NCI-H526 treated with DMSO at 0.1 percent for 48 hours (cell line): ENCODE measurements at places on chromosomes 13 and 19.

- no peak for DNase-seq
Measured at GRCh38 chr19:51615991-51616390, 14.2 kb downstream of the SIGLEC5 start.

GRCh38 chr13:104256701-104257100 lies 1190.5 kb upstream of the SLC10A2 start:
- no peak for DNase-seq

GRCh38 chr13:112718318-112718717 lies 28.5 kb downstream of the ATP11A start:
- no peak for DNase-seq

- no peak for DNase-seq
Measured at GRCh38 chr19:4566402-4567051, 7.0 kb upstream of the SEMA6B start.

DNA sequence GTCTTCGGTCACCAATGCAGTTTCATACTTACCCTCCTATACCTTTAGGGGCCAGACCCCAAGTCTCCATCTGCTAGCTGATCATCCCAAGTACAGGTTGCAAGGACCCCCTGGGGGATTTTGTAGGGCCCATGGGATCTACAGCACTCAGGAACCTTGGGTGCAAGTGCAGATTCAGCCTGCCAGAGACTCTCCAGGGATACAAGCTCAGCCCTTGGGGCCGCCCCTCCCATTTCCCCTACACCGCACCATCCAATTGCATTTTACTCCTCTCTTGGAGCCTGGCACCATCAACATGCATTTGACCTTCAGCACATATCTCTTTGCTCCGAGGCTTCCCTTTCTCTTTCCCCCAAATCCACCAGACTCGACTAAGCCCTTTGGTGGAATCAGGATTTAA lies 154.7 kb upstream of the ZNF536 start:
- no peak for DNase-seq

DNA sequence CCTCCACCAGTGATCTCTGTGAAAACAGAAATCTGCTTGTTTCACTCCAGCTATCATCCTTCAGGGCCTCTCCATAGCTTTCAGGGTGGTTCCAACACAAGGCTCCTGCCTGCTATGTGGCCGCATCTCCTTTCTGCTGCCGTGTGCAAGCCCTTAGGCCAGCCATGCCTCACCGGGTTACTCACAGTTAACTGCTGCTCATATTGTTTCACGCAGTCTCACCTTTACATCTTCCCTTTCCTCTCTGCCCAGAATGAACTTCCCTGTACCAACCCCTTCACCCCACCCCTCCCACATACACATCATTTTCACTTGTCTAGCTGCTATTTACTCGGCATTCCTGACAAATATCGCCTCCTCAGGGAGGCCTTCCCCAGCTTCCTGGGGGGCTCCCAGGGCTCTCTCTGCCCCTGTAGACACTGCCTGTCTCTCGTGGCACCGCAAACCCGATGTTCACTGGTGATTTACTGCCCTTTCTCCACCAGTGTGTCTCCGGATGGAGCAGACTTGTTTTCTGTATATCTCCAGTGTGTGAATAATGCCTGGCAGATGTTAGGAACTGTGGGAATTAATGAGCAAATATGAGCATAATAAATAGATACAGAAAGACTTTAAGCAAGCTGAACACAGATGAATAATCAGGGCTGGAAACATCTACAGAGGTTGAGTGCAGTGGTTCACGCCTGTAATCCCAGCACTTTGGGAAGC lies 39.3 kb upstream of the GPR183 start:
- no peak for DNase-seq

DNA sequence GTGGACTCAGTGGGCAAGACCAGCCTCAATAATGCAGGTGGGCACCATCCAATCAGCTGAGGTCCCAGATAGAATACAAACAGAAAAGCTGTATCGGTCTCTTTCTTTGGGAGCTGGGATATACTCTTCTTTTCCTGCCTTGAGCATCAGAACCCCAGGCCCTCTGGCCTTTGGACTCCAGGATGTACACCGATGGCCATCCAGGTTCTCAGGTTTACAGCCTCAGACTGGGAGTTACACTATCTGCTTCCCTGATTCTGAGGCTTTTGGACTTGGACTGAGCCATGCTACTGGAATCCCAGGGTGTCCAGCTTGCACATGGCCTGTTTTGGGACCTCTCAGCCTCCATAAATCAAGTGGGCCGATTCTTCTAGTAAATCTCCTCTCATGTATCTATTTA lies 27.6 kb upstream of the USP12 start:
- DNase-seq, result no peak

- no peak for DNase-seq
Measured at GRCh38 chr13:113551081-113552000, 33.2 kb upstream of the TFDP1 start.

GRCh38 chr13:102869948-102870676 lies 24.3 kb downstream of the ERCC5 start:
- DNase-seq, result no peak

DNA sequence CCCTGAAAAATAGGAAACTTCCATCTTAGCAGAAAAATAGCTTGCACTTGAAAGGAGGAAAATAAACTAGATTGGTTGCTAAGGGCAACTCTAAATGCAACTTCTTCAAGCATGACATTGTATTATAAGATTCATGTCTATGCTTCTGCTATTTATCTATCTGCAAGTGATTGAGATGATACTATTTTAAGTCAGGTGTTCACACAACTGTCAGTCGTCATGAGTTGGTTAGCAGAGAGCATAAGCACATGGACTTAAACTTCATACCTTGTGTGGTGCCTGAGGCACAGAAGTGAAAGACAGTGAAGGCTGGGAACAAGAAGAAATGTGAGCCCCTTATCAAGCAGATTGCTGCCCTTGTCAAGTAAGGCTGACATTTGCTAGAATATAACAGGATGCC lies 82.9 kb downstream of the SLITRK5 start:
- no peak for DNase-seq

DNA sequence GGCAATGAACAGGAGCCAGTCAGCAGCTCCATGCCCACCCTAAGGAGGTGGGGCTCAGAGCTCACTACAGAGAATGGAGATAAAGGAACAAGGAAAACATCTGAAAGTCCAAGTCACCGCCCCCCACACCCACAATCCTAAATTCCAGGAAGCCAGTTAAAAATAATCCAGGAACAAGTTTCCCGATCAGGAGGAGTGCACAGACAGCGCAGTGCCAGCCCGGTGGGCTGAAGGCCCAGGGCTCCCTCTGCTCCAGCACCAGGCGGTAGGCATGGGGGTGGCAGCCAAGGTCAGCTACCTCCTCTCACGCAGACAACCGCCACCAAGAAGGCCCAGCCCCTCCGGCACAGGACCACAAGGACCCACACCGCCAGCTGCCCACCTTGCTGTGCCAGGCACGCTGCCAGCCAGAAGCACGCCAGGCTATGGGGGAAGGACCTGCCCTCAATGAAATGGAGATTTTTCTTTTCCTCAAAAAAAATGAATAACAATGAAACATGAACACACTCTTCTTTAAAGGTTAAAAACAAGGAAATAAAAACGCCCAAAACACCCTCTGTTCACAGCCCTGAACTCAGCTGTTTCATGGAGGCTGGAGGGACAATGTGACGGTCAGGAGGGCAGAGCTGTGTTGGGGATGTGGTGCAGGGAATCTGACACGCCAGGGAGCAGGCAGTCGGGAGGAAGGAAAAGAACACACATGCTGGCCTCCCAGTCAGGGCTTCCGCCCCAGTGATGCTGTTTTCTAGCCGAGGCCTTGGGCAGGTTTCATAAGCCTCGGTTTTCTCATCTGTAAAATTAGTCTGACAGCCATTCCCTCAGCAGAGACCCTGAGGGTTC lies 11.0 kb downstream of the STK24 start:
- no peak for DNase-seq

- no peak for DNase-seq
Measured at GRCh38 chr19:23698711-23699520, 11.9 kb upstream of the ZNF675 start.

- no peak for DNase-seq
Measured at GRCh38 chr13:72728290-72728605, 525 bp downstream of the BORA start.

- no peak for DNase-seq
Measured at GRCh38 chr19:5002143-5002542, 33.2 kb downstream of the KDM4B start.
